MM.1S (cell line): ENCODE measurements at places on chromosomes 1 and 21.

GRCh38 chr1:37701051-37701450, 8.7 kb downstream of the CDCA8 start:
- H3K4me1 ChIP-seq, result no peaks in the 10 kb centered on the region
- H3K4me3 ChIP-seq, result no peak overlapping the region
- H3K27ac ChIP-seq, result no peak overlapping the region
- H3K36me3 ChIP-seq, result peaks cover 20% of the 10 kb centered on the region
- DNase-seq, result no peak
- H3K27me3 ChIP-seq, result no peaks in the 10 kb centered on the region

DNA sequence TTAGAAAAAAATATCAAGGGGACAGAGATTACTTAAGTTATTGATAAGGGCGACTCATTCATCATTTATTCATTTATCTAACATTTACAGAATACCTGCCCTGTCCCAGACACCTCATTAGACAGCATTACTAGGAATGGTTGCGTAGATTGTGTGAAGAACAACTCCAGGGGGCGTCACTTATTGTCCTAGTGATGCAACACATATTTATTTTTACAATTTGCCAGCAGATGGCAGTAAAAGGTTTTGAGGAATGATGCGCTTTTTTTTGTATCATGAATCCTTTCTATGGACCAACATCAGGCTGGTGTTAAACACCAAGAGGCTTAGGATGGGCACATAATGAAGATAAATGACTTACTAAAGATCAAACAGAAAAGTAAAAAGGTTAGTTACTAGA, 5.5 kb downstream of the NCAM2 start:
- H3K27ac ChIP-seq, result no peak overlapping the region
- H3K36me3 ChIP-seq, result no peaks in the 10 kb centered on the region
- H3K4me1 ChIP-seq, result peaks cover 8% of the 10 kb centered on the region
- no peaks in the 10 kb centered on the region for H3K27me3 ChIP-seq

- H3K27me3 ChIP-seq, result no peaks in the 10 kb centered on the region
- DNase-seq, result peak; percentile 5
- H3K27ac ChIP-seq, result no peak overlapping the region
- H3K4me1 ChIP-seq, result peaks cover 10% of the 10 kb centered on the region
- H3K36me3 ChIP-seq, result peaks cover 2% of the 10 kb centered on the region
- H3K4me3 ChIP-seq, result no peak overlapping the region
These were observed 20.8 kb downstream of the TMCO1 start for GRCh38 chr1:165747632-165748447.

- DNase-seq, result no peak
- H3K27me3 ChIP-seq, result no peaks in the 10 kb centered on the region; the same call in 1 of the 2 replicates
- no peaks in the 10 kb centered on the region for H3K4me1 ChIP-seq
- no peak overlapping the region for H3K4me3 ChIP-seq
- H3K36me3 ChIP-seq, result no peaks in the 10 kb centered on the region
These were observed 2.1 kb downstream of the BCAR3 start for GRCh38 chr1:93679546-93679945.

DNA sequence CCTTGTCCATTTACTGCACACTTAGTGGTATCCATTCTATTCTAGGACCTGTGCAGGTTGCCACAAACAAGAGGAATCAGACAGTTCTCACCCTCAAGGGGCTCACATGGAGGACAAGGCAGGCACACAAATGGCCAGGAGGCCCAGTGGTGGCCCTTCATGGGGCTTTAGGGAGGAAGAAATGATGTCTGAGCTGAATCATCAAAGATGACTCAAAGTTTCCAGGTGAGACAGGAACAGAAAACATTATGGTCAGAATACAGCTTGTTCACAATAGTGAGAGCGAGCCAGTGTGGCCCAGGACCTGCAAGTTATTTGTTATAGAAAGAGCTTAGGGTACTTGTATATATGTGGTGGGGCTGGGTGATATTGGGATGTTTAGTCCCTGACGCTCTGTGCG, 26.4 kb downstream of the SHISAL2A start:
- no peaks in the 10 kb centered on the region for H3K36me3 ChIP-seq
- no peak overlapping the region for H3K4me3 ChIP-seq
- H3K27ac ChIP-seq, result no peak overlapping the region
- no peak for DNase-seq
- H3K4me1 ChIP-seq, result no peaks in the 10 kb centered on the region

DNA sequence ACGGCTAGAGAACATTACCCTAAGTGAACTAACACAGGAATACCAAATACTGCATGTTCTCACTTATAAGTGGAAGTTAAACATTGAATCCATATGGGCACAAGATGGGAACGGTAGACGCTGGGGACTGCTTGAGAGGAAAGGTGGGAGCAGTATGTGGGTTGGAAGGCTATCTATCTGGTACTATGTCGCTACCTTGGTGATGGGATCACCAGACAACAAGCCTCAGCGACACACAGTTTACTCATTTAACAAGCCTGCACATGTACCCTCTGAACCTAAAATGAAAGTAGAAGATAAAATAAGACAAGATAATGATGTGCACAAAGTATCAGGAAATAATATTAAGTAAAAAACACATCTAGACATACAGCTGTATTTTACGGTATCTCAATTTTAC, 819 bp downstream of the PYHIN1 start:
- no peak overlapping the region for H3K27ac ChIP-seq
- H3K4me1 ChIP-seq, result peaks cover 3% of the 10 kb centered on the region; the same call in 1 of the 2 replicates
- no peak for DNase-seq
- no peaks in the 10 kb centered on the region for H3K36me3 ChIP-seq
- H3K27me3 ChIP-seq, result no peaks in the 10 kb centered on the region

DNA sequence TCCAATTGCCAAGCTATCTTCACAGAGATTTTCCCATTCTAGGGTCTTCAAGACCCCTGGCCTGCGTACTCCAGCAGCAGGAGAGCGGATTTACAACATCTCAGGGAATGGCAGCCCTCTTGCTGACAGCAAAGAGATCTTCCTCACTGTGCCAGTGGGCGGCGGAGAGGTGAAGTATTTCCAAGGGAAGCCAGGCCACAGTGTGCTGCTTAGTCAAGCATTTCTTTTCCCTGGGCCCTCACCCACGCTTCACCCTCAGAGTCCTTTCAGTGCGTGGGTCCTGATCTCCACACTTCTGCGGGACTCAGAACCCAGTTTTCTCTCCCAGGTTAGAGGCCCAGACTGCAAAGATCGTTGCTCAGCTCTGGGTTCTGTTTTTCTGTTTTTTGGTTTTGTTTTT, 13.1 kb downstream of the CDCA8 start:
- H3K27ac ChIP-seq, result no peak overlapping the region
- DNase-seq, result no peak
- no peaks in the 10 kb centered on the region for H3K27me3 ChIP-seq

DNA sequence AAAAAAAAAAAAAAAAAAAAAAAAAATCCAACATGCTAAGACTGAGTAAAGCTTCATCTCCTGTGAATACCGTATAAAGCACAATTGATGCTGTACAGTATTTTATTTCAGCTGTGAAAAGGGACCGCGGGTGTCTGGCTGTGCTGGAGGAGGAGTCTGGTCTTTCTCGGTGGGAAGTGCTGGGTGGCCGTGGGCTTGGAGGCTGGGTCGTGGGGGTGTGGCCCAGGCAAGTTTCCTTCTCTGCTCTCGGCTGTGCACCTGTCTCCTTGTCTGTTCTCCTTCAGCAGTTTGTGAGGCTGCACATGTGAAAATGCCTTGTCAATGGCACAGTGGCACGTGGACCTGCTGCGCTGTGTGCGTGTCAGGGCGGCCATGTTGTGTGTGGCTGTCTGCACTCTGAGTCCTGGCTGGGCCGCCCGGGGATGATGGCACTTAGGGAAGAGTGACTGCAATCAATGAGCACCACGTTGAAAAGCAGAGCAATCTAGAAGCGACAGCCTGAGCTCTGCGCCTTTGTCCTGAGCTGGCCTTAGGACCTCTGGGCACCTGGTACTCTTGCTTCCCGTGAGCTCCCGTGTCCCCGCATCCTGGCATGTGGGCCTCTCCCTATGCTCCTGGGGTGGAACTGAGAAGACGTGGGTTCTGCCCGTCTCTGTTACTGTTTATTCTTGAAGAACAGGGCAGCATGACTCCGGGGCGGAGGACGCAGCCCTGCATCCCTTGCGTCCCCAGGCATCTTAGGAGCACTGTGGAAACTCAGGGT, 14.5 kb downstream of the AGPAT3 start:
- H3K27me3 ChIP-seq, result no peaks in the 10 kb centered on the region
- no peak overlapping the region for H3K4me3 ChIP-seq
- H3K4me1 ChIP-seq, result no peaks in the 10 kb centered on the region
- H3K36me3 ChIP-seq, result no peaks in the 10 kb centered on the region

GRCh38 chr1:226422478-226422877, 14.6 kb upstream of the PARP1 start:
- no peak overlapping the region for H3K27ac ChIP-seq
- no peaks in the 10 kb centered on the region for H3K27me3 ChIP-seq
- H3K4me1 ChIP-seq, result no peaks in the 10 kb centered on the region
- H3K36me3 ChIP-seq, result no peaks in the 10 kb centered on the region
- DNase-seq, result no peak
- H3K4me3 ChIP-seq, result no peak overlapping the region

- no peaks in the 10 kb centered on the region for H3K27me3 ChIP-seq
- no peak for DNase-seq
- no peak overlapping the region for H3K4me3 ChIP-seq
- H3K27ac ChIP-seq, result no peak overlapping the region
- no peaks in the 10 kb centered on the region for H3K4me1 ChIP-seq
- H3K36me3 ChIP-seq, result no peaks in the 10 kb centered on the region; the same call in 1 of the 2 replicates
These were observed 10.5 kb upstream of the TARS2 start for GRCh38 chr1:150476754-150477153.

DNA sequence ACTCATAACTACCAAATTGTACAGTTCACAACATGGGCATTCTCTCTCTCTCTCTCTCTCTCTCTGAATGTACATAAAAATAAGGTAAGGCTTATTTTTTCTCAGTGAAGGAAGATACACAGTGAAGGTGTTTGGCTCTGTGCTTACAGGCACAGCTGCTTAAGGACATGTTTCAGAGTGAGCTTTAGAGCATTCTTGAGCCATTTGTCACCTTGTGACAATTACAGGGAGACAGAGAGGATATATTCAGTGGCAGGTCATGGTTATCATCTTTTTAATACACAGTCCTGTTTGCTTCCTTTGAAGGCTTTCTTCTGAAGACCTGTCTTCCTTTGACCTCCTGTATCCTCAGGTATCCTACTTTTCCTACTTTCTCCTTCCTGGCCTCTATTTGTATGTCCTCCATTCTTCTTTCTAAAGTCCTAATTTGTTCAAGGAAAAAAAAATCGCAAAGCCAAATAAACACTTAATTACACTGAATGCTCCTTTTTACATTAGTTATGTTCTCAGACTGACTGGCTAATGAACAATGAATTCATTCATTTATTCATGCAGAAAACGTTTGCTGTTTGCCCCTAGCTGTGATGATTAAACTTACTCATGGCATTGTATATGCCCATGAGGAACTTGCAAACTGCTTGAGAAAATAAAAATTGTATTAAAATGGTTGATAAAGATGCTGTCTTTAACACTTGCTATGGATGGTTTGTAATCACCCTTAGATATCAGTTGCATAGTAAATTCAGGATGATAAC, 33.4 kb downstream of the HSD17B7 start:
- no peak overlapping the region for H3K27ac ChIP-seq
- no peaks in the 10 kb centered on the region for H3K36me3 ChIP-seq
- no peaks in the 10 kb centered on the region for H3K27me3 ChIP-seq
- no peak overlapping the region for H3K4me3 ChIP-seq
- no peak for DNase-seq

DNA sequence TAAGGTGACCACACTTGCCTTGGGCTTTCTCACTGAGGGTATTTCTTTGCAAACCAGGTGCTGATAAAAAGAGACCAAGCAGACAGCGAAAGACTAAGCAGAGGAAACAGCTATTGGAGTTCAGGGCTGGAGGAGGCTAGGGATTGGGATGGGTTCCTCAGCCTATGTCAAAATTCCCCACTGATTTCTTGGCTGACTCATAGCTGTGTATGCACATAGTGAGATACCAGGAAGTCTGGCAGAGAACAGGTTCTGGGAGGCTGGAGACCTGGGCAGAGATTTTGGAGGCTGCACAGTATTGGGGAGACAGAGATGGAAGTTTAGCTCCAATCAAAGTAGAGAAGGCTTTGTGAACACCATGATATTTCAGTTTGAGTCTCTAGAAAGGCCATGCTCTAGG, 25.3 kb downstream of the YARS1 start:
- H3K4me3 ChIP-seq, result no peak overlapping the region
- H3K4me1 ChIP-seq, result no peaks in the 10 kb centered on the region
- H3K27me3 ChIP-seq, result no peaks in the 10 kb centered on the region
- H3K27ac ChIP-seq, result no peak overlapping the region
- no peak for DNase-seq
- peaks cover 5% of the 10 kb centered on the region for H3K36me3 ChIP-seq

GRCh38 chr1:74964508-74965102, 169.6 kb upstream of the LHX8 start:
- no peaks in the 10 kb centered on the region for H3K27me3 ChIP-seq
- DNase-seq, result no peak
- no peak overlapping the region for H3K4me3 ChIP-seq
- no peaks in the 10 kb centered on the region for H3K4me1 ChIP-seq
- no peaks in the 10 kb centered on the region for H3K36me3 ChIP-seq

DNA sequence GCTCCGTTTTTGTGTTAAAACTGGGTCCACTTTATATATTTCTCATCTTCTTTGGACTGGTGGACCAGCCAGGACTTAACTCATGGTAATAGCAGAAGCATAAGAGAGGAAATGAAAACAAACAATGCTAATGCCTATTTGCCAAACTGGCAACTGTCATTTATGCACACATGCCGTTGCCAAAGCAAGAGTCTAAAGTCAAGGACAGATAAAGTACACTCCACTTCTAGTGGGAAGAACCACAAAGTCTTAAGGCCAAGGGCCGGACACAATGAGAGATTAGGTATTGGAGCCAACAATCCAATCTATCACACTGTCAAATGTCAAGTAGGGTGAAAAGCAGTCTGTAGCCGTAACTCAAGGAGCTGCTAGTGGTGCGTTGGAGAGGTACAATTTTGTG, 157.7 kb downstream of the LYPLAL1 start:
- no peaks in the 10 kb centered on the region for H3K4me1 ChIP-seq
- no peak overlapping the region for H3K27ac ChIP-seq
- no peak overlapping the region for H3K4me3 ChIP-seq
- no peaks in the 10 kb centered on the region for H3K27me3 ChIP-seq
- no peak for DNase-seq
- H3K36me3 ChIP-seq, result no peaks in the 10 kb centered on the region

- no peak for DNase-seq
- H3K36me3 ChIP-seq, result no peaks in the 10 kb centered on the region
- H3K27ac ChIP-seq, result no peak overlapping the region
- H3K27me3 ChIP-seq, result peaks cover 96% of the 10 kb centered on the region
These were observed 77.1 kb downstream of the PAX7 start for GRCh38 chr1:18707696-18708257.

- peaks cover 63% of the 10 kb centered on the region for H3K36me3 ChIP-seq
- no peak for DNase-seq
- no peak overlapping the region for H3K27ac ChIP-seq
- H3K4me3 ChIP-seq, result no peak overlapping the region
- H3K4me1 ChIP-seq, result no peaks in the 10 kb centered on the region
These were observed 19.5 kb downstream of the SEMA4A start for GRCh38 chr1:156172696-156173470.

DNA sequence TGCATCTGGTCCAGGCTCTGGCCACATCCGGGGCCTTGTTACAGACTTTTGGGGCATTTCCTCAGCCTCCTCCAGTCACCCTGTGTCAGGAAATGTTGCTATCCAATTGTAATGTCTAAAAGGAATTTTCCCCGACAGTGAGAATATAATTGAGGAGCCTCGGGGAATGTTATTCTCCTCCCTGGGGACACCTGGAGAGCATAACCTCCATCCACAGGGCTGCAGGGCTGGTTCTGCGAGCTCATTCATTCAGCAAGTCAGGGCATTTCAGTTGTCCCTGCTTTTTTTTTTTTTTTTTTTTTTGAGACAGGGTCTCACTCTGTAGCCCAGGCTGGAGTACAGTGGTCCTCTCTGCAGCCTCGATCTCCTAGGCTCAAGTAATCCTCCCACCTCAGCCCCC, 72.6 kb downstream of the MDM4 start:
- no peaks in the 10 kb centered on the region for H3K27me3 ChIP-seq
- H3K4me3 ChIP-seq, result no peak overlapping the region
- no peak overlapping the region for H3K27ac ChIP-seq
